Vagina (tissue), 2 donors: ENCODE measurements at places on chromosomes 4 and X. TPM values are rescaled to one million over a fixed set of nuclear protein-coding genes. Genes with fewer than 3 reads are reported as not detected.

GRCh38 chr4:151991001-151991883 is 230.4 kb upstream of the GATB start:
- no peak for DNase-seq

GRCh38 chr4:84920617-84921016 is 45.9 kb downstream of the WDFY3 start:
- DNase-seq: no peak

DNA sequence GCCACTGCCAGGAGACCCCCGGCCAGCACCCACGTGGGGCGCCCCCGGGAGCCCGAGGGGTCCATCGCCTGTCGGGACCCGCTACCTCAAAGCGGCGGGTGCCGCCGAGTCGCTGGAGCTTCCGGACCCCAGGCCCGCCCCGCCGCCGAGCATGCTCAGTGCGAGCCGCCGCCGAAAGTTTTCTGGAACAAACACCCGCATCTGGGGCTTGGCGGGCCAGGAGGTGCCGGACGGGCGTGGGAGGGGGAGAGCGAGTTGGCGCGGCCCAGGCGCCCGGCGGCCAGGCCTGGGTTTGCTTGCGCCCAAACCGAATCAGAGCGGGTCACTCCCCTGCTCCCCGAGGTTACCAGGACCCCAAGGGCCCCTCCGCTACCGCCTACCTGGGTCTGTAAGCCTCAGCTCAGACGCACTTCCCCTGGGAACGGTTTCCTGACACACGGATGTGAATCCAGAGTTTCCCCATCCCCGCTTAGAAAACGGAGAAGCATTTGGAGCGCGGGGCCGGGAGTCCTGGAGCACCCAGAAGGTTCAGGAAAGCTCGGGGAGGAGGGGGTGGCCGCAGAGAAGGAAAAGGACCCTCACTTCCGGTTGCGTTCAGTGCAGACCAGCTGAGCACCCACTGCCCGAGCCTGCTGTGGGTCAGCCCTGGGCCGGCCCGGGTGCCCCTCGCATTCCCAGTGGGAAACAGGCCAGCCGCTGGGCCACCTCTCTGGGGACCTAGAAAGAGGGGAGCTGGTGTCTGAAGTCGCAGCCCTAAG is at the start of gene EVC2:
TSS of gene EVC2 (minus strand) at position 111 of the 758 bp plus-strand sequence. CDS start at position 65, 46 bp downstream.
- DNase-seq: no peak

DNA sequence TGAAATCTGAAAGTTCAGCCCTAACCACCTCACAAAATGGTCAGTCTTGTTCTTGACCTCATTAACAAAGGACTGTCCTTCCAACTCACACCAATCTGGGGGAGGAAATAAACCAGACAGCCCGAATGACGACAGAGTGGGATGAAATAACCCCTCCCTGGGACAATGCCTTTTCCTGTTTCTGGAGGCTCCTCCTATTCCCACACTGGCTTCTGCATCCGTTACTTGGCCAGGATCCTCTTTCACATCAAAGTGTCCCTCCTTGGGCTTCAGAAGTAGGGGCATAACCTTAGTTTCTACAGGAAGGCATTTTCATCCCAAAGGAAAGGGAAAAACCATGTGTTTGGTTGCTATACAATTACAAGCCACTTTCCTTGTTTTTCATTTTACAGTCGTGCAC is 59.8 kb upstream of the RPL34 start:
- no peak for DNase-seq

- no peak for DNase-seq
Measured at GRCh38 chrX:154121961-154122360, 22.1 kb upstream of the OPN1LW start.

DNA sequence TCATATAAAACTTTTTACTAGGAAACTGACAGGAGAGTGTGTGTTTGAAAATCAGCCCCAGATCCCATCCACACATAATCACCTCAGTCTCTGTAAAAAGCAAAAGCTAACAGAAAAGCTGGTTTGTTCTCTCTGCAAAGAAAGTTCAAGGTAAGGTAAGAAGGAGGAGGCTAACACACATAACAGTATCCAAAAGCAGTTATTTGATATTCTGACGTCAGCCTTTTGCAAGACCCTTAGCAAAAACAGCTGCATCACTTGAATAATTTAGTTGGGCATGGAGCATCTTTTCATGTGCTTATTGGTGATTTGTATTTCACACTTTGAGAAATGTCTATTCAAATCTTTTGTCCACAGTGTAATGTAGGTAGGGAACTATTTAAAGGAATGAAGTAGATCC is 5.5 kb downstream of the TCEAL9 start:
- DNase-seq: no peak

DNA sequence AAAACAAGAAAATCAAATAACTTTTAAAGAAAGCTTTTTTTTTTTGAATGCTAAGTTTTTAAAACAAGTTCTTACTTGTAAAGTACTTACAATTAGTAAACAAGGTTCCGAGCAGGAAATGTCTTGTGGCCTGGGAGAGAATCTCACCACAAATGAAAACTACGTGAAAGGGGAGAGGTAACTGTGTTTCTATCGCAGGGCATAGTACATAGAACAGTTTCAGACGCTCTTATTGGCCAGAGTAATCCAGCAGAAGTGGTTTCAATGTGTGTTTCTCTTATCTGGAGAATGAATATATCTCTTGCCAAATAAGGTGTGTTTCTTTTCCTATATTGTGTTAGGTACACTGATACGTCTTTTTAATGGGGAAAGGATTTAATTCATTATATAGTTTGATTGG is at the start of gene PLAC8:
TSS of gene PLAC8 (minus strand) at position 154 of the 400 bp plus-strand sequence. CDS start 6,808 bp downstream, outside the sequence.
- DNase-seq: no peak

- no peak for DNase-seq
Measured at GRCh38 chr4:118942465-118942864, 53.8 kb downstream of the SYNPO2 start.

DNA sequence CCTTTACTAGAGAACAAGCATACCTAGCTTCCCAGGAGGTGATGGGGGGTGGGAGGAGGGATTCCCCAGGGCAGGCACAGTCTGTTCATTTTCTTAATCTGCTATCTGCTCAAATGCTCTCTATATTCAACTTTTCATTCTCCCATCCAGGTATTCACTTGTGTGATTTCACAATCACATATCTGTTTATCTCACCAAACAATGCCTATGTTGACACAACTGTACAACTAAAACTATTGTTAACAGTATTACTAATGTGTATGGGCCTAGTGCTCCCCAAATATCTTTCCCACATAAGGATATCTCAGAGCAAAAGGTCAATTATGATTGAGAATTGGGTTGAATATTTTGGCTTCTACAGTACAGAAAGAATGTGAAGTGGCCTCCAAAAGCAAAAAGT is 210.8 kb downstream of the IQCM start:
- DNase-seq: no peak

DNA sequence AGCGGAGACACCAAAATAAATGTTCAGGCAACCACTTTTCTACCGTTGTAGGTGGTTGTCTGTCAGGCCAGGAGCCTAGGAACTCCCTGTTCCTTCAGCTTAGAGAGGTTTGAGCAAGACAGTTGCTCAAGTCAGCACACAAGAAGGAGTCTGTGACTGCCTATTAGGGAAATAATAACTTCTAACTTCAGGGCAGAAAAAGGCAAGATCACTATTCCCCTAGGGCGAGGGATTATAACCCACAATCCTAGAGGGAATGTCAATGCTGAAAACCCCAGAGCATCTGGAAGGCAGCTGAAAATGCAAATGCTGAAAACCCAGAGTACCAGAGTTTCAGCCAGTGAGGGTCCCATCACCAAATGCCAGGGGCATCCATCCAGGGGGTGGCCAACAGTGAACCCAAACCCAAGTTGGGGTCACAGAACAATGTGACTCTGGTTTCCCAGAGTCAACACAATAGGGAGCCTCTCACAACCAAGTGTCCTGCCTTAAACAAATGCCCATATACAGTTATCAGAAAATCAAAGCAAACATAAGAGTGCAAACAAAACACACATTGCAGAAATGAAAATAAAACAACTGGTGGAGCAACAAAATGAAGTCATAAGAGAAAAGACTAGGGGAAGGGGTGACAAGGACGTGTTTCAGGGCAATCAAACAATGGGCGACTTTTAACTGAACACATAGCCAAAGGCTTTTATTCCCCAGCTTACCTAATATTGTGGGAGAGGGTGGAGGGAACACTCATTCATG is 27.6 kb downstream of the MORF4L2 start:
- DNase-seq: no peak

The SPOCK3 gene
- total RNA-seq: 0.74 TPM

GRCh38 chrX:65127842-65128241 is 151.6 kb upstream of the ZC4H2 start:
- no peak for DNase-seq

- no peak for DNase-seq
Measured at GRCh38 chr4:138815811-138816210, 199.8 kb upstream of the NOCT start.

- DNase-seq: no peak
Measured at GRCh38 chr4:144104509-144105130, 35.9 kb downstream of the GYPA start.

- no peak for DNase-seq
Measured at GRCh38 chrX:131264665-131265064, 24.4 kb downstream of the IGSF1 start.

- no peak for DNase-seq
Measured at GRCh38 chr4:87050596-87050995, 115.8 kb downstream of the AFF1 start.

DNA sequence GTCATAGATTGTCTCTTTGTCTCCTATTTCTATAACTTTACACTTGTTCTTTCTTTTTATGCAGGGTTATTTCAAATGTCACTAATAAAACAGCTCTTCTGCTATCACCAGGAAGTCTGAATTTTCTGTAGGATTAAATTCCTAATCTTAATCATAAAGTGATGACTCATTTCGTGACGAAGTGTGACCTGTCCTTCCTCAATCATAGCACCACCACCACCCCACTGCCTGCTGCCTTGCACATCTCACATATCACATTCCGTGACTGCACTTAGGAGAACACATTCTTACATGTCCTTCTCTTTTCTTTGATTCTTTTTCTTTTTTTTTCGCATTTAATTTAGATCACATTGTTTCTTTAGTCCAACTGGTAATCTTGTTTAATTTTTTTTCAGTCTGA is 57.7 kb upstream of the UGT2B7 start:
- no peak for DNase-seq

DNA sequence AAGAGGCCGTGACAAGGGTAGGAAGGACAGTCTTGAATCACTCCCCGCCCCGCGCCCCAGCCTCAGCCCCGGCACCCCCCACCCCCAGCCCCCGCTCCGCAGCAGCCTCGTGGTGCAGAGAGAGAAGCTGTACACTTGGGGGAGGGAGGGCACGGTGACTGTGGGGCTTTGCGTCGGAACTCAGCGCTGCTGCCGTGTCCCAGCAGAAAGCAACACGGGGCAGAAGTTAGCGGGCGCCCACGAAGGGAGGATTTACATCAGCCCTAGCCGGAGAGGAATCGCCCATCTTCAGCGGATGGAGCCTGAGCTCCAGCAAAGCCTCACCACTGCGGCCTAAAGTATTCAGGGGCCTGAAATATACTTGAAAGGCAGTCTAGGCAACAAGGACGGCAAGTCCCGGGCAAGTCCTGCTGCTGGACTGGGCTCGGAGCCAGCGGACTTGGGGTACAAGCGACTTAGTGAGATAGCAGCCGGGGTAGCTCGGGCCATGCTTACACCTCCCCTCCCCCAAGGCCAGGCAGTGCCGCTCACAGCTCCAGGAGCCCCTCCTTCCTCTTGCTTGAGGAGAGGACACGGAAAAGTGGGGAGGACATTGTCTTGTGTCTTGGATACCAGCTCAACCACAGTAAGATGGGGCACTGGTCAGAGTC is 18.5 kb upstream of the OPN1LW start:
- no peak for DNase-seq

The PRDM5 gene
- total RNA-seq: 15.2 TPM
